AG10803 (cell line): ENCODE measurements at places on chromosomes 3 and 15.

DNA sequence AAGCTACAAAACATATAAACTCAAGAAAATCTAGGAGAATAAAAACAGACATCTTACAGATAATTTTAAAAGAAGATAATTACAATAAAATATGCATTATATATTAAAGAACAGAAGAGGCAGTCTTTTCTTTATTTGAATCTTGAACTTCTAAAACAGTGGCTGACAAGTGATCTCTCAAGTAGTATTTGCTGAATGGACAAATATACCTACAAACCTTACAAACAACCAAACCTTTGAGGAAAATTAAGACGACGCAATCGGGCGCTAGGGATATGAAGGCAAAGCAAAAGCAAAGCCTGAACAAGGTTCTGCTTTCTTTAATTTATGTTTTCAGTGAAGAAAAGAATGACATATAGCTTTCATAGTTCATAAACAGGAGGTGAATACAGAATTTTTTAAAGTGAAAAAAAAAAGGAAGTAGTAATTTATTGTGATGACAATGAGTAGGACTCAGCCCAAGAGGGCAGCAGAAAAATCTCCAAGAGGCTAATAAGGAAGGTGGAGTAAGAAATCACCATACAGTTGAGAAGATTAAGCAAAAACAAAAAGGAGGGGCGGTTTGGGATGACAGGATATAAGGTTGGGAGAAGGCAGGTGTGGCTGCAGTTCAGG, 347.8 kb downstream of the TBC1D5 start:
- DNase-seq: no peak

- DNase-seq: no peak
Observed at GRCh38 chr15:92819278-92820235, 80.6 kb upstream of the CHD2 start.

DNA sequence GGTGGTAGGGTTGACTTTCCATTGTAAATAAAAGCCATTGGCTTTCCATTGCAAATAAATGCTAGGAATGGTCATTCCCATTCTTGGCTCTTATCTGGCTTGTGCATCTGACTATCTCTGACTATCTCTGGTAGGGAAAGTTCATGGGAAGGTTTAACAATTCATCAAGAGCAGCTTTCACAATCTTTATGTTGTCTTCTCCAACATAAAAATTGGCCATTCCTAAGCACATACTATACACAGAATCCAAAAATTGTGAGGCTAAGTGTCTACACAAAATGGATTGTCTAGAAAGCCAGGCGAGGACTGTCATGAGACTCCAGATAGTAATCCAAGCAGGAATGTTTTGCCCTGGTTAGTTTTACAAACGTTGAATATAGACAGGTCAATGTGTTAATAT, 54.4 kb upstream of the WNT5A start:
- no peak for DNase-seq

DNA sequence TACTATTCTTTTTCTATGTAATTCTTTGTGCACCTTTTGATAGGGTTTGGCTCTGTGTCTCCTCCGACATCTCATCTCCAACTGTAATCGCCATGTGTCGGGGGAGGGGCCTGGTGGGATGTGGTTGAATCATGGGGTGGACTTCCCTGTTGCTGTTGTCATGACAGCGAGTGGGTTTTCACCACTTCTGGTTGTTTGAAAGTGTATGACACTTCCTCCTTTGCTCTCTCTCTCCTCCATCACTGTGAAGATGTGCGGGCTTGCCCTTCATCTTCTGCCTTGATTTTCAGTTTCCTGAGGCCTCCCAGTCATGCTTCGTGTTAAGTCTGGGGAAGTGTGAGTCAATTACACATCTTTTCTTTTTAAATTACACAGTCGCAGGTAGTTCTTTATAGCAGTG, 225.8 kb upstream of the DPPA4 start:
- no peak for DNase-seq

GRCh38 chr3:156448300-156448699, 106.6 kb downstream of the SSR3 start:
- peak; percentile 26 for DNase-seq

DNA sequence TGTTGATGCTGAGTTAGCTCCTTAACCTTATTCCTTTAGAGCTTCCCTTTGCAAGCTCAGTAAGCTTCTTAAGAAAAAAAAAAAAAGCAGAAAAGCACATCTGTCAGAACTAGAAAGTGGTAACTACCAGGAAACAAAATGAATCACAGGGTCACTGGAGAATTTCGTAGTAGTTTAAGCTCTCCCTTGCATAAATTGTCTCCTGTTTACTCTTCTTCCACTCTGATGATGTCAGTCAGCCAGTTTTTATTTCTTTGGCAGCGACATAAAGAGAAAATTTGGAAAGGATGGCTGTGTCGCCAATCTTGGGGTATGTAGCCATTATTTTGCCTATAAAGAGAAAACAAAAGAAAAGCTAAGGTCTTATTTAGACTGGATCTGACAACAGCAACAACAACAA, 3.2 kb upstream of the GABRR3 start:
- peak; percentile 5 for DNase-seq

GRCh38 chr3:113088616-113089015, 97.8 kb downstream of the GTPBP8 start:
- no peak for DNase-seq

- no peak for DNase-seq
Observed at GRCh38 chr3:87267953-87268645, 8.3 kb downstream of the POU1F1 start.

- peak; percentile 55 for DNase-seq
Observed at GRCh38 chr3:27607370-27607769, 114.8 kb downstream of the EOMES start.

- no peak for DNase-seq
Observed at GRCh38 chr3:155846119-155846518, 8.1 kb downstream of the SLC33A1 start.

DNA sequence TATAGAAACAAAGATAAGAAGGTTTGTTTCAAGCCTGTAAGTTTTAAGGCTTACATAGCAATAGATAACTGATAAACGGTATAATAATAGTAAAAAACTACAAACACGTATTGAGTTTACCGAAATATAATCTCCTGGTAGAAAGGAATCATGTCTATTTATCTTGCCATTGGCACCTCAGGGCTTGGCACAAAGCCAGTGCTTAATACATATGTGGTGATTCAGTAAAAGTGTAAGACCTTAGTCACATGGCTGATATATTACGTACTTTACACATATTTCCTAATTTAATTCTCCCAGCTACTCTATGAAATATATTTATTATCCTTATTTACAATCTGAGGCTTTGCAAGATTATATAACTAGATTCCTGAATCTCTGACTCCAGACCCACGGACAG, 32.0 kb upstream of the SLCO3A1 start:
- DNase-seq: no peak

- DNase-seq: peak; percentile 49
Observed at GRCh38 chr15:88440021-88440420, 27.2 kb downstream of the MRPL46 start.

DNA sequence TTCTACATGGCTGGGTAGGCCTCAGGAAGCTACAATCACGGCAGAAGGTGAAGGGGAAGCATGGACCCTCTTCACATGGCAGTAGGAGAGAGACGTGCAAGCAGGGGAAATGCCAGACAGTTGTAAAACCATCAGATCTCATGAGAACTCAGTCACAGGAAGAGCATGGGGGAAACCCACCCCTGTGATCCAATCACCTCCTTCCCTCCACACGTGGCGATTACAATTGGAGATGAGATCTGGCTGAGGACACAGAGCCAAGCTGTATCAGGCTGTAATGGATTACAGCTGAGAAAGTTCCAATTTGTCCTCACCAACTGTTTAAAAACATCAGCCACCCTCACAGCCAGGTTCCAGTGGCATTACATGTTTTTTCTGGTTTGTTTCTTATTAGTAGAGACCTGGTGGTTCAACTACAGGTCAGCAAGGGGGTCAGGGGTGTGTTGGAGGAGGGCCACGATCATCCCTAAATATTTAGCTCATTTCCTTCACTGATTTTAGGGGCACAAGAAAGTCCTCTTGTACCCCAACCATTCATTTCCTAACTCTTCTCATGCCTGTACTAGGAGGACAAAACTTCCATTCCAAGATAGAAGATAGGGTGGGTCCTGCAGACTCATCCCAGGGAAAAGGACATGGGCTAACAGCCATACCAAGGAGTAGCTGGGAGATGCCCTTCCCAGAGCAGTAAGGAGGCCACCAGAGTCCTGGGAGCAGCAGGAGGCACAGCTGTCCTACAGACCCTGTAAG, 54.4 kb downstream of the ANXA2 start:
- peak; percentile 48 for DNase-seq

DNA sequence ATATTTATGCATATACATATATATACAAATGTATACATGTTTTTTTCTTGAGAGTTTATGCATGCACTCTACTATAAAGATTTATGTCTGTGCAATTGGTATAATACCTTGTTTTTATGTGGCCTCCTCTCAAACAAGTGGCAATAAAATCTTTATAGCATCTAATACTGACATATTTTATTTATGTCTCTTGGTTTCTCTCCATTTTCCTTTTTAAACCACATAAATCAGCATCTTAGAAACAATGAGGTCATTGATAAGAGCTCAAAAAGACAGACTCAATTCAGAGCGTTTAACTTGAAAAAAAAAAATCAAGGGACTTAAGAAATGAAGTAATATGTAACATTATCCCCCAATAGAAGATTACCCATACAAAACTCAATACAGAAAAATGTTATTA, 1442.2 kb upstream of the ALCAM start:
- DNase-seq: no peak

DNA sequence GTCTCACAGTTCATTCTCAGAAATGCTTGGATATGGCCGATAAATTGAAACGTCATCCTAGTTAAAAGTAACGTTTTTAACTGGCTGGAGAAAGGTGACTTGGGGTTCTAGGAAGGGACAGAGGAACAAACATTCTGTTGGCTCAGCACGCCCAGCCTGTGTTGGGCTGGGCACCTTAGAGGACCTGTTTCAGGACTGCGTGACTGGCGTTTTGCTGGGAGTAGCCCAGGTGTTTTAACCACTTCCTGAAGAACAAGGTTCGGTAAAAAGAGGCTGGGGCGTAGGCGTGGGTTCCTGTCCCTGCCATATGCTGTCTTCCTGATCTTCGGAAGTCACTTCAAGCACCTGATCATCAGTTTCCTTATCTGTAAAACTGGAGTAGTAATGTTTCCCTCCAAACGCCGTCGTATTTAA, 1.1 kb upstream of the TLNRD1 start:
- no peak for DNase-seq

GRCh38 chr3:106765342-106765741, 611.9 kb upstream of the CCDC54 start:
- DNase-seq: peak; percentile 65
